ENCODE measurements at places on chromosomes 7 and 10.

DNA sequence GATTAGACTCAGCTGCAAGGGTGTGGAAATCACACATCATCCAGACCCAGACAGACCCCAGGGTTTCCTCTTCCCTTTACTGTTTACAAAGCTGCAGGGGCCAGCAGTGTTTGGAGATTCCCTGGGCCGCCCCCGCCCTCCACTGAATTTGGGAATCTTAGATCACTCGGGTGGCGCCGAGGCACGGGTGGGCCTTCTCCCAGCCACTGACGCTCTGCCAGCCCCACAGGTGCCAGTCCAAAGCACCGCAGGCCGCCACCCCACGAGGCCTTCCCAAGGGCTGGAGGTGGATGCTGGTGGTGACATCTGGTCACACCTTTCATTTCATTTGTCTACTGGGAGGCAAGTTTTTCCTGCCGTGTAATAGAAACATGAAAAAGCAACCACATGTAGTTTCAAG lies 439.4 kb upstream of the FOXK1 start:
- DNase-seq, result no peak
- no peaks in the 10 kb centered on the region for H3K27me3 ChIP-seq
- no peaks in the 10 kb centered on the region for H3K4me1 ChIP-seq
- no peak overlapping the region for H3K4me3 ChIP-seq

GRCh38 chr7:55160539-55160938 lies 141.7 kb downstream of the EGFR start:
- no peaks in the 10 kb centered on the region for H3K27me3 ChIP-seq
- 0 out of 2 replicates have a peak, but pooled peaks cover 4% of the 10 kb centered on the region for H3K36me3 ChIP-seq
- no peak overlapping the region for H3K4me3 ChIP-seq
- DNase-seq, result no peak

DNA sequence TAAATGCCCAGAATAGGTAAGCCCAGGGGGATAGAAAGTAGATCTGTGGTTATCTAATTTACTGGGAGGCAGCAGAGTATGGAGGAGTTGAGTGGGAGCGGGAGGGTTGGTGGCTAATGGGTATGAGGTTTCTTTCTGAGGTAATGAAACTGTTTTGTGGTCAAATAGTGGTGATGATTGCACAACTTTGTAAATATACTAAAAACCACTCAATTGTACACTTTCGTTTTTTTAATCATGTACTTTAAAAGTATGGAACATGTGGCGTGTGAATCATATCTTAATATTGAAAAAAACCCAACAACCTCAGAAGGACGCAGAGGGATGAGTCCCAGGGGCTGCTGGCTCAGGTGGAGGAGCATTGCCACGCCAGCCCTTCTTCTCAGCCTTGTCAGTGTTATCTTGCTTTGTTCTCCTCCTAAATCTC lies 118.1 kb downstream of the WDR11 start:
- no peak overlapping the region for H3K4me3 ChIP-seq
- no peaks in the 10 kb centered on the region for H3K27me3 ChIP-seq
- H3K27ac ChIP-seq, result no peak overlapping the region
- H3K4me1 ChIP-seq, result peaks cover 36% of the 10 kb centered on the region
- no peak for DNase-seq

- no peaks in the 10 kb centered on the region for H3K36me3 ChIP-seq
- H3K27ac ChIP-seq, result no peak within 1 kb of the TSS
- H3K4me3 ChIP-seq, result no peak within 1 kb of the TSS
- H3K27me3 ChIP-seq, result no peaks in the 10 kb centered on the region
- no peak for DNase-seq
- peaks cover 3% of the 10 kb centered on the region for H3K4me1 ChIP-seq
Observed at GRCh38 chr10:22345301-22346095, at the start of gene SPAG6. Gene SPAG6 (plus strand): TSS chr10:22345496. CDS start chr10:22345612, 116 bp downstream.

- H3K4me3 ChIP-seq, result no peak overlapping the region
- H3K27me3 ChIP-seq, result no peaks in the 10 kb centered on the region
- H3K27ac ChIP-seq, result no peak overlapping the region
- DNase-seq, result no peak
- no peaks in the 10 kb centered on the region for H3K4me1 ChIP-seq
Observed at GRCh38 chr10:451021-451471, 238.4 kb downstream of the DIP2C start.

DNA sequence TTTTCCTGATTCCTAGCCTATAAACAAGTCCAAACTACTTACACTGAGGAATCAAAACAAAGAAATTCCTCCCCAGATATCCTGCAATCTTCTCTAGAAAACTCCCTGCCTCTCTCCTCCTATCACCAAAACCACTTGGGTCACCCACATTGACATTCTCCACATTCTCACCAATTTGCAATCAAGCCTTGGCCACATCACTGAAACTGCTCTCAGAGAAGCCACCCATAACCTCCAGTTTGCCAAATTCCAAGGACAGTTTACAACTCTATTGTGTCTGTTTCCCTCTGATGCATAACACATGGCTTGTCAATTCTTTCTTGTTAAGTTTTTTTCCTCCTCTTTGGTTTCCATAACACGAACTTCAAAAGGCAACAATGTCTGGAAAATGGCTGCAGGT lies 233.5 kb downstream of the XPNPEP1 start:
- H3K36me3 ChIP-seq, result no peaks in the 10 kb centered on the region
- no peak for DNase-seq
- H3K4me1 ChIP-seq, result no peaks in the 10 kb centered on the region
- H3K27ac ChIP-seq, result no peak overlapping the region
- H3K27me3 ChIP-seq, result no peaks in the 10 kb centered on the region

DNA sequence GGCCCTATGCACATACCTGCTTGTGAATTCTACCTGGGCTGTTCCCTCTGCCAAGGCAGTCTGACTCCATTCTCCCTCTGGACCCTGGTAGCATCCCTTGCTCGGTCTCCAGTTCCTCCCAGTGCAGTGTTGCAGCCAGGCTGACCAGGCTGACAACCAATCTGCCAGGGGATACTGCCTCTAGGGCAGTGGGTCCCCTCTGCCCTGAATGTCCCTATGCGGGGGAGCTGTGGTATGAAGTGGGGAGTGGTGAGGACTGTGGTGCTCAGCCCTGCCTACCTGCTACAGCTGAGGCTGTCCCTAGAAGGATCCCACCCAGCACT lies 48.0 kb upstream of the CAMK2B start:
- no peaks in the 10 kb centered on the region for H3K36me3 ChIP-seq
- peaks cover 3% of the 10 kb centered on the region for H3K4me1 ChIP-seq
- H3K27me3 ChIP-seq, result no peaks in the 10 kb centered on the region
- no peak for DNase-seq
- no peak overlapping the region for H3K4me3 ChIP-seq
- H3K27ac ChIP-seq, result no peak overlapping the region

DNA sequence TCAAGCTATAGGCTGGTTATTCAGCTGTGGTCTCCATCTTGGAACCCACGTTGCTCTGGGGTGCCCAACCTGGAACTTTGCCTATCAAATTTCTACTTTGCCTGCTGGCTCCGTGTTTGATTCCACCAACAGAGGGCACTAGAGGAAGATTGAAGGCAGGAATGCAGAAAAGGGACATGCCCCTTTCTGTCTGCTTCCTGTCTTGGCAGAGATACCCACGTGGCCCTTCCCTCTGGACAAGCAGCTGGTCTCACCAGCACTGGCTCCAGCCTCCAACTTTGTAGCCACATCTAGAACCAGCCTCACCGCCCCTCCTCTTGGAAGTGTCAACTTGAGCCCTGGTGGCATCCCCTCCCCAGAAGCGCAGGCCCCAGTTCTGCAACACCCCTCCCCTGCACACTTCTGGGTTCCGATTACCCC lies 52.1 kb upstream of the ZNF438 start:
- H3K4me3 ChIP-seq, result no peak overlapping the region
- H3K27ac ChIP-seq, result no peak overlapping the region
- H3K36me3 ChIP-seq, result no peaks in the 10 kb centered on the region
- no peaks in the 10 kb centered on the region for H3K27me3 ChIP-seq
- peaks cover 4% of the 10 kb centered on the region for H3K4me1 ChIP-seq

- H3K36me3 ChIP-seq, result no peaks in the 10 kb centered on the region
- DNase-seq, result no peak
- peaks cover 49% of the 10 kb centered on the region for H3K4me1 ChIP-seq
- H3K27me3 ChIP-seq, result no peaks in the 10 kb centered on the region
Observed at GRCh38 chr7:81232084-81232799, 313.4 kb upstream of the SEMA3C start.

DNA sequence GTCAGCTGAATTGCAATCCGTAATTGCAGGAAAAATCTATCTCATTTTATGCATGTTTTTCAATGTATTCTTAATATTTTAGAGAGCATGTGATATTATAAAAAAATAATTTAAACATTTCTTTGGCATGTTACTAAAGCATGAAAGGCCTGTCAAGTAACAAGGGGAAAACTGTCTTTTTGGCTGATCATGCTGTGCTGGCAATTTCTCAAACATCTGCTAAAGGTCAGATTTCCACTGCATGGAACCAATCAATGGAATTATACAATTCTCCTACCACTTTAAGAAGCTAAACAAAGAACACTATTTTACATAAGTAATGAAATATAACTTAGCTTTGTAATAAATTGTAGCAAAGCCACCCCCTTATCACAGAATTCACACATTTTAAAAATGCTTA lies 49.4 kb downstream of the JMJD1C start:
- H3K4me3 ChIP-seq, result no peak overlapping the region
- DNase-seq, result peak; percentile 11
- no peaks in the 10 kb centered on the region for H3K36me3 ChIP-seq

GRCh38 chr7:44308596-44309270 lies 16.7 kb downstream of the CAMK2B start:
- H3K27me3 ChIP-seq, result no peaks in the 10 kb centered on the region
- no peaks in the 10 kb centered on the region for H3K4me1 ChIP-seq
- no peak overlapping the region for H3K4me3 ChIP-seq
- no peaks in the 10 kb centered on the region for H3K36me3 ChIP-seq
- DNase-seq, result no peak
